Right hindlimb (tissue), 1 donor: ENCODE measurements at places on chromosomes 6 and 20.

GRCh38 chr6:46284475-46284874, 113.7 kb upstream of the ENPP5 start:
- no peak for DNase-seq

DNA sequence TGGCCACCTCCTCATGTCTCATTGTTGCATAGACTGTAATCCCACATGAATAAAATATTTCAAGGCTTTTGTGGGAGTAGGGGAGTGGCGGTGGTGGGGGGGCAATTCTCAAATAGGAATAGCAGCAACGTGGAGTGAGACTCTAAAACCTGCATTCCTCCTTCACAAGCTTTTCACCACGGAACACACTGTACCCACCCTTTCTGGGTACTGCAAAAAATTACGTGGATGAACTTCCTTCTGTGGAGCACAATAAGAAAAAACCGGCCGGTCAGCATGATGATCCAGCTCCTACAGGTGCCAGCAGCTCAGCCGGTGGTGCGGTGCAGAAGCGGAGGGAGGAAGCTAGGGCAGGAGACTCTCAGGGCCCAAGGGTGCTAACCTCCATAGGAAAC, 930 bp upstream of the RRAGD start:
- no peak for DNase-seq

DNA sequence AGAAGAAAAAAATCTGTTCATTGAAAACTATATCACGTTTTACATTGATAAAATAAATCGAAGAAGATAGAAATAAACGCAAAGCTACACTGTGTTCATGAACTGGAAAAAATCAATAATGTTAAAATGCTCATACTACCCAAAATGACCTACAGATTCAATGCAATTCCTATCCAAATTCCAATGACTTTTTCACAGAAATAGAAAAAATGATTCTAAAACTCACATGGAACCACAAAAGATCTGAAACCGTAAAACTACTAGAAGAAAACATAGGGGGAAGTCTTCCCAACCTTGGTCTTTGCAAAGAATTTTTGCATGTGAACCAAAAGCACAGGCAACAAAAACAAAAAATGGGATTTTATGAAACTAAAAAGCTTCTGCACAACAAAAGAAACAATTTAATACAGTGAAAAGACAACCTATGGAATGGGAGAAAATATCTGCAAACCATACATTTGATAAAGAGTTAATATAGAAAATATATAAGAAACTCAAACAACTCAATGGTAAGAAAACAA, 33.9 kb upstream of the ULBP3 start:
- DNase-seq: no peak

GRCh38 chr6:39909701-39910100, 24.6 kb downstream of the MOCS1 start:
- DNase-seq: peak; percentile 12

- DNase-seq: no peak
Observed at GRCh38 chr6:15465212-15465611, 197.6 kb downstream of the DTNBP1 start.
